Dermis microvascular lymphatic vessel endothelial cell (primary cell): ENCODE measurements at places on chromosomes 7 and 10. TPM values are rescaled to one million over a fixed set of nuclear protein-coding genes. Genes with fewer than 3 reads are reported as not detected.

SLC4A2 gene
- 41.3 and 68.3 TPM in 2 replicates for total RNA-seq

PRPS1L1 gene
- not detected in 2 replicates for total RNA-seq

GARIN1A gene
- under 0.01 and 0.25 TPM in 2 replicates for total RNA-seq

UCN3 gene
- not detected in 2 replicates for total RNA-seq

PNLIPRP1 gene
- not detected in 2 replicates for total RNA-seq
